ENCODE measurements at places on chromosomes 2 and 18. TPM values are rescaled to one million over a fixed set of nuclear protein-coding genes. Genes with fewer than 3 reads are reported as not detected.

Gene UGT1A5
- total RNA-seq = not detected

Gene PLEKHH2
- total RNA-seq = 11.7 TPM

Gene GNLY
- total RNA-seq = not detected

Gene GDF7
- 4.0 TPM for total RNA-seq

Gene MAB21L4
- under 0.01 TPM for total RNA-seq

Gene STAMBP
- 23.0 TPM for total RNA-seq

Gene IWS1
- total RNA-seq = 51.2 TPM

Gene MERTK
- 0.37 TPM for total RNA-seq

Gene ZNF142
- 9.7 TPM for total RNA-seq

Gene STARD6
- total RNA-seq = not detected

Gene MYL12B
- total RNA-seq = 397 TPM

Gene PCBP1
- total RNA-seq = 32.2 TPM

Gene ATP8B1
- 46.1 TPM for total RNA-seq

Data from uterine smooth muscle cell (primary cell).